GM12892 (cell line): ENCODE measurements at places on chromosomes 16 and 17.

- no peak for DNase-seq
These were observed 168.4 kb upstream of the WSCD1 start for GRCh38 chr17:5901731-5902130.

DNA sequence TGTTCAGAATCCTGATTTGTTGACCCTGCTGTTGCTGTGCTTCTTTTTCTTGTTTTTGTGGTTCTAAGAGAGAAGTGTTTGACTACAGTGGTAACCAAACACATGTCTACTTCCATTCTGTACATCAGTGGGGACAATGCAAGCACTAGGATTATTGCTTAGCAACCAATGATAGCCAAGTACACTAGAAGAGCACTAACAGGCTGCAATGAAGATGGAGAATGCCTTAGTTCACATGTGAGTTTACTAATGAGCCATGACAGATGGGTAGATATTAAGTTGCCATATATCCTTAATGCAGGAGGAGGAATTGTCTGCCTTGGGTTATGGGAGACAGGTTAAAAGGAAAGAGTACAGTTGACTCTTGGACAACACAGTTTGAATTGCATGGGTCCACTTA is 8.3 kb downstream of the EFCAB5 start:
- DNase-seq = no peak

DNA sequence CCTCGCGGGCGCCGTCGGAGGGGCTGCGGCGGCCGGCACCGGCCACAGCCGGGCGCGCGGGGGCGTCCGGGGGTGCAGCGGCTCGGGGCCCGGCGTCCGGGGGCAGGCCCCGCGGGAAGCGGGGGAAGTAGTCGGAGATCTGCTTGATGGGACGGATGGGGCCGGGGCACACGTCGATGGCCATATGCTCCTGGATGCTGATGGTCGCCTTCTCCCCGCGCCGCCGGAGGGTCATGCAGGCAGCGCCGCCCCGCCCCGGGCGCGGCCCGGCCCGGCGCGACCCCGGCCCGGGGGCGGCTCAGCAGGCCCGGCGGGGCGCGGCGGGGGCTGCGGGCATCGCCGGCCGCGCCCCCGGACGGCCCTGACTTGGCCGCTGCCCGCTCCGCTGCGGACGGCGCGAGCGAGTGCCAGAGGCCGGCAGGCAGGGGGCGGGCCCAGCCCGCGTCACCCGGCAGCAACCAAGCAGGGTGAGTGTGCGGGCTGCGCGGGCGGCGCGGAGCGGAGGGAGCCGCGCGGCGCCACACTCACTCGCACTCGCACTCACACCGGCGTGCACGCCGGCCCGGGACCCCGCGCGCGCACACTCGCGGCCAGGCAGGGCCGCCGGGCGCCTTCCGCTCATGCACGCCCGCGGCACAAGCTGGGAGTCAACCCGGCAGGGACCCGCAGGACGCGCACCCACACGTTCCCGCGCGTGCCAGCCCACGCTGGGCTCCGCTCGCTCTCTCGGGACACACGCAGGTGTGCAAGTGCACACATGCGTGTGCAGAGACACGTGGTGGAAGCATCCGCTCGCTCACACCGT is at the start of gene DOC2B:
TSS of gene DOC2B (minus strand) at position 406 of the 805 bp plus-strand sequence. CDS start at position 235, 171 bp downstream.
- no peak for DNase-seq

DNA sequence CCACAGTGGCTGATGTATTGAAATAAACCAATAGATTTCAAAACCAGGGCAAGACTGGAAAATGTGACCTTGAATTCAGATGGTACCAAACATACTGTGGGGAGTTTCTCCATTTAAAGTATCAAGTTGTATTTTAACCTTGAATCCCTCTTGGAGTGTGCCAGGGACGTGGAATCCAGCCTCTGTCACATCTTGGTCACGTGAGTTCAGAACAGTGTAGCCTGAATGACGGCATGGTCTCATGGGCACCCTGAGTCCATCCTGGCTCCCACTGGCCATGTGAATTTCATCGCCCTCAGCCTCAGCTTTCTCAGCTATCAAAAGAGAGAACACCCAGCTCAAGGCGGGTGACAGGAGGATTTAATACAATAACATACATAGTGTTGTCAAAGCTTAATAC is 6.8 kb downstream of the ZNF771 start:
- DNase-seq = no peak

DNA sequence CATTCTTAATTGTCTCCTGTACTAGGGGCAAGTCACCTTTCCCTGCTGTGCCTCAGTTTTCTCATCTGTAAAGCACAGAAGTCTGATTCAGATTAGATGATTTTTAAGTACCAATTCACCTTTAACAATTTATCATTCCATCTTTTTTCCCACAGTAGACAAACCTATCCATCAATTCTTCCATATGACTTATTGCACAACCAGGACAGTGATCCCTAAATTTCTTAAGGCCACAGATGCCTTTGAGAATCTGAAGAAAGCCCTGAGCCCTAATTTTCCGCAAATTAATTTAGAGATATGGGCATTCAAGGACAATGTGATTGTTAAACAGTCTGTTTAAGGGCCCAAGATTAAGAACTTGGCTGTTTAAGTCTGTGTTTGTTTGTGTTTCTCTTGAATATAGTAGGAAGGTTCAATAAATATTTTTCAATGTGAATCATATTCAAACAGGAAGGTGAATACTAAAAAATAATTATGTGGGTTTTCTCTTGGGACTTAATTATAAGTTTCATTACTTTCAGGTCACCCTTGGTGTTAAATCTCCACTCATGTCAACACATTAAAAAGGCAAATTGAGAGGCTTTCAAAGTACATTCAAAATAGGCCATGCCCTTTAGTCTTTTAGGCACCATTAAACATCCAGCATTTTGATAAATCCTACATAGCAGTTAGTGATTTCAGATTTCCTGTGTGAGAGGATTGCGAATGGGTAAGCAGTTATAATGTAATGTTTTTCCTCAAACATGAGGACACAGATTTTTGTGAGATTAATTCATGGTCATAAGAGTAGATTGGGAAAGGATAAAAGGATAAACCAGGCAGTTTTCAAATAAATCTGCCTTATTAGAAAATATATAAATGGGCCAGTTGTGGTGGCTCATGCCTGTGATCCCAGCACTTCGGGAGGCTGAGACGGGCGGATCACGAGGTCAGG is 34.9 kb upstream of the MMD start:
- no peak for DNase-seq

- DNase-seq = no peak
These were observed 5.5 kb downstream of the TVP23A start for GRCh38 chr16:10813099-10813455.

GRCh38 chr17:79803997-79804855 is 7.3 kb upstream of the CBX8 start:
- no peak for DNase-seq

DNA sequence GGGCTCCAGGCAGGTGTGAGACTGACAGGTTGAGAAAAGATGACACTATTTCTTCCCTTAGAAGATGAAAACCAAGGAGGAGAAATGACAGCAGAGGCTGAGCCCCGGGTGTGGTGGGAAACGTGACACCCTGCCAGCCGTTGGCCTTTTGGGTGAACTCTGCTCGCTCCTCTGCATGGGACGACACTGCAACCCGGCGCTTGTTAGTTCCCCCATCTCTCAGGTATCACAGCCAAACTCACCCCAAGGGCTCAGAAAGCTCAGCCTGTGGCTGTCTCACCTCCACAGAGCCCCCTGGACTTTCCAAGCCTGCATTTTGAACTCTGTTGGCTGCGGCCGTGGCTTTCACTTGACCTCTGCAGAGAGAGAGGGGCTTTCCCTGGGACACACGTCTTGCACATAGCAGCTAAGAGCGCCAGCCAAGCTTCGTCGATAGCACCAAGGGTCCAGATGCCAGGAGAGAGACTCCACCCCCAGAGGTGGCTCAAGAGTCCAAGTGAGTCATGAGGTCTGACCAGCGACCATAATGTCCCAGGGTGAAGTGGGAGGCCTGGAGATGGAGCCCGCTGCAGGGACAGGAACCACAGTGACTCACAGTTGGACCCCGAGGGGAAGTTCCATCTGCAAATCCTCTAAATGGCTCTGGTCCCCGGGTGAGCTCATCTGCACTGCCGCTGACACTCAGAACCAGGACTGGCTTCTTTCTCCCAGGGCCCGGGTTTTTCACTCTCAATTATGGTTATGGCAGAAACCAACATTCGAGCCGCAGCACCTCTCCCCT is 301.9 kb downstream of the SOX9 start:
- DNase-seq = peak; percentile 41

DNA sequence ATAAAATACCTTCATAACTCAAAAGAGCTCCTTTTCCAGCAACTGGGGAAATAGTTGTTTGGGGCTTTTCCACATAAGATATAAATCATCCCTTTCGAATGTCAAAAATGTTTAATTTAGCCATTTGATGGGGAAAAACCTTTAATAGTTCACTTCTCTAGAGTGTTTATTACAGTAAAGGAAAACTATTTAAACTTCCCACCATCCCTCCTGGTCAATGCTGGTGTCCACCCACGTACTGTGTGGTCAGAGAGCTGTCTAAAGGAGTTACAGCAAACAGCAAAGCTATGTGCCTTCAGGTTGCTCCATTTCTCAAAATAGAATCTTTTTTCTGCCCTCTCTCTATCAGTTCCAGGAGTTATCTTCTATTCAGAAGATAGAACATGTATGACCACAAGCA is 33.5 kb downstream of the KANSL1 start:
- DNase-seq = no peak

- DNase-seq = no peak
These were observed 251.4 kb downstream of the HS3ST3B1 start for GRCh38 chr17:14552306-14552705.

GRCh38 chr17:80848449-80849102 is 143.1 kb upstream of the CHMP6 start:
- DNase-seq = no peak

- DNase-seq = no peak
These were observed 920 bp upstream of the CNGB1 start for GRCh38 chr16:57971848-57972247.

DNA sequence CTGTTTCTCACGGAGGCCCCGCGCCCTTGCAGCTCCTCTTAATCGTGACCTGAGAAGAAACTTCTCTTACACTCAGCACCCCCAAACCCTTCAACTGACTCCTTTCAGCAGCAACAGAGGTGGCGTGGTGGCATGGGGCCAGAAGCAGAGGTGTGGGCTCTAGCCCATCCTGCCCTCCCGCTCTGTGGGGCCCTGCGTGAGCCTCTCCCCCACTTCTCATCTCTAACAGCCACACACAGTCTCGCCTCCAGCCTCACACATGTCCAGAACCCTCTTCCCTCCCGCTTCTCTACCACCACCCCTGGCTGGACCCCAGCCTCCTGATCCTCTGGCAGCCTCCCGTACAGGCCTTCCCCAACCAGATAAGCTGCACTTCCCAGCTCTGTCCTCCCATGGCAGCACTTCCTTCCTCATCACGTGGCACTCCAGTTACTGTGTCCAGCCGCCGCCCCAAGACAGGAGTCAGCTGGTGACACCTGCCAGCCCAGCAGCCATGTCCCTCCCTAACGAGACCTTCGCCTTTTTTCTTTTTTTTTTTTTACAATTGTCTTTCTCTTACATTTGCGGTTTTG is 30.5 kb downstream of the NSMCE1 start:
- no peak for DNase-seq

GRCh38 chr17:40319651-40320540 is 10.9 kb downstream of the RARA start:
- DNase-seq = no peak

DNA sequence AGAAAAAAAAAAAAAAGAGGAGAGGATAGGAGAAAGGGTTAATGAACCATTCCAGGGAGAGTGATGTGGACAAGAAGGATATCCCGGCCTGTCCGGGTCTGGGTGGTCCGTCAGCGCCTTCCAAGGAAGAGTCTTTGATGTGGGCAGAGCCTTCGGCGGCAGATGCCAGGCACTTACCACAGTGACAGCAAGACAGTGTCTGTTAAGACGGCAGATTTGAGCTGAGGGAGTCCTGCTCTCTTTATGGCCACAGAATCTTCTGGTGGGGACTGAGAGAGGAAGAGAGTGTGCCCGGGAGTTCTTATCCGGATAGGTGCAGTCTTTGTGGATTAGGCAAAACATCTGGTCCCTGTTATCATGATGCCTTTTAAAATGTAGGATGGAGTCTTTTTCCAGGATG is 95.2 kb downstream of the ZDHHC7 start:
- DNase-seq = no peak

- DNase-seq = peak; percentile 84
These were observed at the start of gene MT1X for GRCh38 chr16:56681939-56682702. TSS of gene MT1X (plus strand) at chr16:56682470. CDS start at chr16:56682541, 71 bp downstream.

DNA sequence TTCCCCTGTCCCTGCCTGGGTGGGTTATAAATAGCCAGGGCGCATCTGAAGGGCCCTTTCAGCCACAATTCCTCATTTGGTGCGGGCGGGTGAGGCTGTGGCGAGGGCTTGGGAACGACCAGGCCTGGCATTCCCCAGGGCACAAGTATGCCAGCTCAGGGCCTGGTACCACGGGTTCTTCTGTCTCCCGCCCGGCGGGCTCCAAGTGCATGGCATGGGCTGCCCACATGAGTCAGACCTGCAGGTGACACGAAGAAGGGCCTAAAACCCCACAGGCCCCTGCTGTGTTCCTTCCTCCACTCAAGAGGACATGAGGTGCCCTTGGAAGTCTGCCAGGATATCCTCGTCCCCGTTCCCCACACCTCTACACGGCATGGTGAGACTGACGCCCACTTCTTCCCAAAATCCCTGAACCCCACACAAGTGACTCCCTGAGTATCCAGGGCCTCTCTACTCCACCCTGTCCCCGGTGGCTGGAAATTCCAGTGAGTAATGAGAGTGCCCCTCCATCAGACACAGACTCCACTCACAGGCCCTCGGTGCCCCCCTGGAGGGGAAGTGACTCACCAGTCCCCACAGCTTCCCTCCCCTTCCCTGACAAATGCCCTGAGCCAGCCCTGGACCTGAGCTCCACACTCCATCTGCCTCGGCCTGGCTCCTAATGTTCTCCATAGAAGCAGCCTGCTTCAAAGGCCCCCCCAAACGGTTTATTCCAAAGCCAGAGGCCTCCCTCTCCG is 68.8 kb downstream of the ABR start:
- DNase-seq = no peak

DNA sequence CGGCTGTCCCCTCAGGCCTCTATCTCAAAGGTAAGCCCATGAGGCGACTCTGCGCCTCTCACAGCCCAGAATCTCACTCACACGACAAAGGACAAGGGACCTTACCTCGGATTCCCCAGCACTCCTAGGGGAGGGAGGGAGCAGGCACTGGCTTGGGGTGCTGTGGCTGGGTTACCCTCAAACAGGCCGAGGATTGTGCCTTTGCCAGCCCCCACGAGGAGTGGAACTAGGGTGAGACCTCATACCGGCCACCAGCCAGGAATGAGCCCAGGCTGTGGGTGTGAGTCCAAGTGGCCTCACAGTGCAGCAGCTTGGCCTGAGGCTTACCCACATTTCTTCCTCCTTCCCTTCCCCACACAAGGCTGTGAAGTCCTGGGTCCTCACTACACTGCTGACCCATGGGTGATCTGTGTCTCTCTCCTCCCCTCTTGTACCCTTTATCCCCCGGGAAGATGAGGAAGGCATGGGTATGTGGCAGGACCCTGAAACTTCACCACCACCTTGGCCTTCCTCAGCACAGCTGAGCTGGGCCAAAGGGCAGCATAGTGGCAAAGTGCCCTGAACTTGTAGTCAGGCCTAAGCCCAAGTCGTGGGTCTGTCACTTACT is 5.9 kb downstream of the PROCA1 start:
- DNase-seq = no peak
